ENCODE measurements at places on chromosomes 5 and 9. TPM values are rescaled to one million over a fixed set of nuclear protein-coding genes. Genes with fewer than 3 reads are reported as not detected.

The CCNJL gene
- 22.3 TPM for total RNA-seq

The KIAA1958 gene
- 24.0 TPM for total RNA-seq

The SNAPC3 gene
- 23.6 TPM for total RNA-seq

The IL13 gene
- not detected for total RNA-seq

The C8G gene
- 2.1 TPM for total RNA-seq

The F2RL1 gene
- total RNA-seq = 19.2 TPM

The BRINP1 gene
- 0.52 TPM for total RNA-seq

The GPR151 gene
- not detected for total RNA-seq

The C7 gene
- 763 TPM for total RNA-seq

The SLCO6A1 gene
- total RNA-seq = not detected

DNA sequence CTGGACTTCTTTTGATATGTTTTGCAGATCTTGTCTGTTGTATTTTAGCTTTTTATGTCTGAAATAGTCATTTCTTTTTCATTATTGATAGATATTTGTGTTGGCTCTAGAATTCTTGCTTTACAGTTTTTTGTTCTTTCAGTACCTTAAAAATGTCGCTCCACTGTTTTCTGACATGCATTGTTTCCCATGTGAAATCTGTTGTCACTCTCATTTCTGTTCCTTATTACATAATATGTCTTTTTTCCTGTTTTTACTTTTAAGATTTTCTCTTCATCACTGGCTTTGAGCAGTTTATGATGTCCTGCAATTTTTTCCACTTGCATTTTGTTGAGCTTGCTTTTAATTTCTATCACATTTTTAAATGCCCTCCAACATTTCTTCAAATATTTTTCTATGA, 270.4 kb upstream of the TARS1 start:
- no peaks in the 10 kb centered on the region for H3K27me3 ChIP-seq
- no peaks in the 10 kb centered on the region for H3K4me1 ChIP-seq
- DNase-seq = no peak

- H3K4me1 ChIP-seq = no peaks in the 10 kb centered on the region
- no peaks in the 10 kb centered on the region for H3K27me3 ChIP-seq
- no peaks in the 10 kb centered on the region for H3K36me3 ChIP-seq
Measured at GRCh38 chr5:43774881-43775399, 172.0 kb downstream of the NNT start.

DNA sequence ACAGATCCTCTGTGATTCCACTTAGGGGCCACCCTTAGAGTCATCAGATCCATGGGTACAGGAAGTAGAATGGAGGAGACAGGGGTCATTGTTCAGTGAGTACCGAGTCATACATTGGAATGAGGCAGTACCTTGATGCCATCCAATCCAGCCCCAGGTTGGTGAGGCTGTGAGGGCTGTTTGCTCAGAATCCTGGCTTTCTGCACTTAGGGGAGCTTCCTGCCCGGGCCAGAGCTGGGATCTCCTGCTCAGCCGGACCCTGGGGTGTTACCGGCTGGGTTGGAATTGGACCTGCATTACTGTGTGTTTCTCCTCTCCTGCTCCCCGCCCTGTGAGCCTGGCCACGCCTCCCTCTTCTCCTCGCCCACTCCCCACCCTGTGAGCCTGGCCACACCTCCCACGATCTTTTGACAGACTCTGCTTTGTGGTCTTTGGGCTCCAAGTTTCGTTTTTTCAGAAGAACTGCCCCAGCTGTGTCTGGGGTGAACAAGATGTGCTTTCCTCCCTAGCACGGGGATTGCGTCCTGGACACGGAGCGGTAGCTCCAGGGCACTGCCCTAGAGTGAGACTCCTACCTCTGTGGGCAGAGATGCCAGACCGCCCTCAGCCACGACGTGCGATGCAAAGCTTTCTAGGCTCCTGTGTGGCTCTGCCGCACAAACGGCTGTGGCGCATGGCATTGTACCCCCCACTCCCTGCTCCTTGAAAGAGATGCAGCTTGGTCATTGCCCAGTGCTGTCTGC, 15.4 kb downstream of the TRAF2 start:
- H3K27me3 ChIP-seq = no peaks in the 10 kb centered on the region
- peak overlapping the region; percentile 94 for H3K27ac ChIP-seq
- DNase-seq = peak; percentile 19
- peaks cover 3% of the 10 kb centered on the region for H3K4me1 ChIP-seq
- H3K4me3 ChIP-seq = no peak overlapping the region

DNA sequence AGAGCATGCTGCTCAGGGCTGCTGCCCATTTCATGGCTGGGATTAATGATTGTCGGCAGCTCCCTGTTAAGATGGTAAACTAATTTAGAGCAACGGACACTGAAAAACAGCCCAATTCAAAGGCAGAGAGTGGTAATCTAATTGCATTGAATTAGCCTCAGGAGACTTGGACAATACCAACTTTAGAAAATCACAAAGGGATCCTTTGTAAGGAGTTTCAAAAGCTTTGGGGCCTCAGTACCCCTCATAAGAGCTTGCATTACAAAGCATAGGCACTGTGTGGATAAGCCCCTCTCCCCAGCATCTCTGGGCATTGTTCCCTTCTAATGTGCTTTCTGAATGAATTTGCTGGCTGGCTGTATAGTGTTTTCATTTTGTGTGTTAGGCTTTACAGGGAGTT, 6.7 kb downstream of the GLRA1 start:
- no peak overlapping the region for H3K27ac ChIP-seq
- no peak for DNase-seq

GRCh38 chr9:116658265-116658664, 28.8 kb upstream of the TRIM32 start:
- no peaks in the 10 kb centered on the region for H3K36me3 ChIP-seq
- H3K4me3 ChIP-seq = no peak overlapping the region
- no peak for DNase-seq
- no peaks in the 10 kb centered on the region for H3K4me1 ChIP-seq
- H3K27me3 ChIP-seq = no peaks in the 10 kb centered on the region
- no peak overlapping the region for H3K27ac ChIP-seq

- H3K27ac ChIP-seq = no peak overlapping the region
- H3K4me3 ChIP-seq = no peak overlapping the region
- H3K4me1 ChIP-seq = peaks cover 5% of the 10 kb centered on the region
- H3K36me3 ChIP-seq = no peaks in the 10 kb centered on the region
- H3K27me3 ChIP-seq = no peaks in the 10 kb centered on the region
Measured at GRCh38 chr9:37302277-37302676, 120.2 kb upstream of the GRHPR start.

- no peak for DNase-seq
- H3K4me3 ChIP-seq = no peak overlapping the region
- no peaks in the 10 kb centered on the region for H3K36me3 ChIP-seq
Measured at GRCh38 chr9:110293248-110293647, 36.9 kb upstream of the TXN start.

DNA sequence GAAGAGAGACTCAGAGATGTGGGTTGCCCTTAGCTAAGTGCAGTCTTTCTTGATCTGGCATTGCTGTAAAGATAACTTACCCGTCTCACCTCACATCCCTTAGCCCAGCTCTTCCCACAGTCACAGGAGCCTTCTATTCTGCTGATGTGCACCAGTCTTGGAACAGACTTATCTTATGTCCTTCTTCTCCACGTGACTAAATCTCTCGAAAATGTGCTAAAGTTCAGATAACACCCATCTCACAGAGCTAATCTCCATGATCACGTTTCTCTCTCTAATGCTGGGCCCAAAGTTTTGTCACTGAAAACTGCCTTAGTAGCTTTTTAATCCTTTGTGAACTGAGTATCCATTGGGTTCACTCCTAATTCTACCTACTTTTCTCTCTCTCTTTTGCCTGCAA, 16.7 kb downstream of the SLC36A1 start:
- no peak overlapping the region for H3K4me3 ChIP-seq
- H3K27me3 ChIP-seq = no peaks in the 10 kb centered on the region
- H3K27ac ChIP-seq = no peak overlapping the region
- no peaks in the 10 kb centered on the region for H3K4me1 ChIP-seq
- no peak for DNase-seq
- peaks cover 3% of the 10 kb centered on the region for H3K36me3 ChIP-seq

- no peaks in the 10 kb centered on the region for H3K36me3 ChIP-seq
- no peaks in the 10 kb centered on the region for H3K4me1 ChIP-seq
- H3K27me3 ChIP-seq = no peaks in the 10 kb centered on the region
- H3K4me3 ChIP-seq = no peak overlapping the region
- DNase-seq = no peak
Measured at GRCh38 chr5:35924122-35924949, 14.1 kb downstream of the CAPSL start.

GRCh38 chr5:107483231-107484024, 187.3 kb downstream of the EFNA5 start:
- no peaks in the 10 kb centered on the region for H3K36me3 ChIP-seq
- no peak overlapping the region for H3K4me3 ChIP-seq
- no peaks in the 10 kb centered on the region for H3K27me3 ChIP-seq
- H3K27ac ChIP-seq = no peak overlapping the region
- no peak for DNase-seq
- peaks cover 22% of the 10 kb centered on the region for H3K4me1 ChIP-seq

GRCh38 chr5:12522116-12522515, 617.9 kb upstream of the CTNND2 start:
- H3K27ac ChIP-seq = no peak overlapping the region
- H3K4me1 ChIP-seq = no peaks in the 10 kb centered on the region
- DNase-seq = no peak
- no peaks in the 10 kb centered on the region for H3K27me3 ChIP-seq
- H3K36me3 ChIP-seq = no peaks in the 10 kb centered on the region
- H3K4me3 ChIP-seq = no peak overlapping the region

GRCh38 chr5:150263801-150264621, 25.6 kb downstream of the CAMK2A start:
- DNase-seq = peak; percentile 41
- H3K36me3 ChIP-seq = no peaks in the 10 kb centered on the region
- no peak overlapping the region for H3K4me3 ChIP-seq
- no peak overlapping the region for H3K27ac ChIP-seq
- no peaks in the 10 kb centered on the region for H3K27me3 ChIP-seq

DNA sequence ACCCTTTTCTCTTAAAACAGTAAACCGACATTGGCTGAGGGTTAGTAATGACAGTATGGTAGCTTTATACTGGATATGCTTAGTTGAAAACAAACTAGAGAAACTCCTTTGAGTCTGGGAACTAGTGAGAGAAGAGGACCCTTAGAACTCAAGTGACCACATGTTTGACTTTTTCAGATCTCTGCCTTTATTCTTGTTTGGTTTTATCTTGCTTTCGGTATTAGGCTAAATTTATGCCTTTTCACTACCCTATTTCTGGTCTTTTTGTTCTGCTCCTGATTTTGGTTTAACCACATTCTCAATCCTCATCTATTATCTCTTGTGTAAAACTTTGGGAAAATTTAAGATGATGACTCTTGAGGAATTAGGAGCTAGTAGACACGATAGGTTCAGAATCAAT, 11.0 kb downstream of the SNAPC3 start:
- H3K4me1 ChIP-seq = no peaks in the 10 kb centered on the region
- no peaks in the 10 kb centered on the region for H3K27me3 ChIP-seq
- peaks cover 11% of the 10 kb centered on the region for H3K36me3 ChIP-seq

- no peak overlapping the region for H3K4me3 ChIP-seq
- peaks cover 31% of the 10 kb centered on the region for H3K36me3 ChIP-seq
- no peaks in the 10 kb centered on the region for H3K27me3 ChIP-seq
- no peak overlapping the region for H3K27ac ChIP-seq
Measured at GRCh38 chr5:1809416-1810035, 8.3 kb downstream of the NDUFS6 start.

All from lung (tissue), 17 donors.